Activated T-helper 1 cell treated with anti-CD3 and anti-CD28 coated beads, Interleukin-2, amount 50 U/mL, for 16 hours (primary cell): ENCODE measurements at places on chromosomes 12 and 14.
A peak's percentile ranks its signal among the peaks of the same experiment; 100 is the strongest.

DNA sequence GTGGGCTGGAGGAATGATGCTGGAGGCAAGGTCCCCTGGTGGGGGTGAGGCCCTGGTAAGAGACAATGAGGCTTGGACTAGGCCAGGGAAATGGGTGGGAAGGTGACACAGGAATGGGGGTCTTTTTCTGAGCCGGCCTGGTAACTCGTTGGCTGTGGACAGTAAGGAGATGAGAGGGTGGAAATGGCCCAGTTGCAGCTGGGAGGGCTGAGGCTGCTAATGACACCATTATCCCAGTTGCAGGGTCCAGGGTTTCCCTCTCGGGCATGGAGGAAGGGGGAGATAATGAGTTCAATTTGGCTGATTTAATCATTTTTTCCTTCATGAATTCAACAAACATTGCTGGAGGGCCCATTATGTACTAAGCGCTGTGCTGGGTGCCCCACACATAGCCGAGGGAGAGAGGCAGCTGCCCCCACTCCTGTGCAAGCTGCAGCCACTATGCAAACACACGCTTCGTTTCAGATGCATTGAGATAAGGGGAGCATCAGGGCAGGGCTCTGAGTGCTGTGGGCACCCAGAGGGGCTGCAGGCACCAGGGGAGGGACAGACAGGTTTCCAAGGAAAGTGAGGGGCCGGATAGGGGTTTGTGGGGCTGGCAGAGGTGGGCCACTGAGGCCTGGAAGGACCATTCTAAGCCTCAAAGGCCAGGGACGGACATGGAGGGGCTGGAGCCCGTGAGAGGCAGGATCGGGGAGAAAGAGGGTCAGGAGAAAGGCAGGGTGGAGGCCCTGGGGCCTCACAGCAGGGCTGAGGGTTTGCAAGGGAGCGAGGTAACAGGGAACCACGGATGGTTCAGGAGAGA lies 43.2 kb upstream of the MEG3 start:
- no peak for DNase-seq

DNA sequence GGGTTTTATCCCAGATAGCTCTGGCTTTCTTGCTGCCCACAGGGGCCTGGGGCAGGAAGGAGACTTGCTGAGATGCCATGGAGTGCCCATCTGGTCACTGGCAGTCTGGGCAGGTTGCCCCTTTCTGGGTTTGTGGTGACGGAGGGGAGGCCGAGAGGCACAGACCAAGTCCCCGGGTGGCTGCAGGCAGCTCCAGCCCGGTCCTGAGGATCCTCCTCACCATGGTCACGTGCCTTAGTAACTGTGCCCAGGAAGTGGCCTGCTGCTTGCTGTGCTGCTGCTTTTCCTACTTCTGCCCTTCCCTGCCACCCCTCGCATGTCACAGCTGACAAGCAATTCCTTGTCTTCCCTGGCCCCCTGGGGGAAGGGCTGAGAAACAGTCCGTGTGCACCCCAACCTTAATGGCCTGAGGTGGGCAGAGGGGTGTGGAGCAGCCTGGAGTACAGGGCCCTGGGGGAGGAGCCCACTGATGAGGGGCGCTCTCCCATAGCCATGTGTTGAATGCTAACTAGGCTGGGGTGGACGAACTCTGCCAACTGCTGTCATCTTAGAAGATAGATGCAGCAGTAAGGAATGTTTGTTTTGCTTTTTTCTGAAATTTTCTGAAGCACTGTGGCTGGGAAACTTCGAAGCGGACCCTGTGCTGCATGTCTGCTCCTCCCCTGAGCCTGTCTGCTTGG lies 54.9 kb upstream of the SRSF5 start:
- DNase-seq = no peak

GRCh38 chr12:34205401-34205800 lies 183.1 kb downstream of the ALG10 start:
- DNase-seq = no peak

GRCh38 chr14:74506411-74506851 lies 12.9 kb downstream of the ISCA2 start:
- DNase-seq = no peak

DNA sequence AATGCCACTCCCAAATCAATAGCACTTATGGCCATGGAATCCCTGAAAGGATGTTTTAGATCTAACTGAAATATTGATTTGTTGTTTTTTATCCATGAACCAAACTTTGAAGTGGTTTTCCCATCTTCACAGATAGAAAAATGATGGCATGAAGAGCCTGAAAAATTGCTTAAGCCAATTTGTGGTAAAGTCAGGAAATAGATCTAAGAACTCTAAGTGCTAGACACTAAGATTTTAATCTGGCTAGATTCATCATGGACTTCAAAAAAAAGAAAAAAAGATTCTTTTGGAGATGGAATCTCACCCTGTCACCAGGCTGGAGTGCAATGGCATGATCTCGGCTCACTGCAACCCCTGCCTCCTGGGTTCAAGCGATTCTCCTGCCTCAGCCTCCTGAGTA lies 45.0 kb upstream of the STRN3 start:
- DNase-seq = no peak

DNA sequence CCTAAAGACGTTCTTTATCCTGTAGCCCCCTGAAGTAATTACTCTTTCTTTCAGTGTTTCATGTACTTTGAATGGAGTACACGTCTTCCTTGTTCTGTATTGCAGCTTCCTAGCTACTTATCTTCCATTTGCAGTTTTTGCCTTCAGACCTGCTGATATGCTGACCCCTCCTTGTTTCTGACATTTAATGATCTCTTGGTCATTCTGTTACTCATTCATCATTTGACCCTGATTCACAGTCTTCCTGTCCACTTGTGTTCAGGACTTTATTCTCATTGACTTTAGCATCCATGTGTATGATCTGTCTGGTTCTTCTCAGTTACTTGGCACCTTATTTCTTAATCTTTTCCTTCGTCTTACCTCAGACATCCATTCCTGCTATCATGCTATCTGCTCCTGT lies 22.2 kb downstream of the CPSF2 start:
- no peak for DNase-seq

DNA sequence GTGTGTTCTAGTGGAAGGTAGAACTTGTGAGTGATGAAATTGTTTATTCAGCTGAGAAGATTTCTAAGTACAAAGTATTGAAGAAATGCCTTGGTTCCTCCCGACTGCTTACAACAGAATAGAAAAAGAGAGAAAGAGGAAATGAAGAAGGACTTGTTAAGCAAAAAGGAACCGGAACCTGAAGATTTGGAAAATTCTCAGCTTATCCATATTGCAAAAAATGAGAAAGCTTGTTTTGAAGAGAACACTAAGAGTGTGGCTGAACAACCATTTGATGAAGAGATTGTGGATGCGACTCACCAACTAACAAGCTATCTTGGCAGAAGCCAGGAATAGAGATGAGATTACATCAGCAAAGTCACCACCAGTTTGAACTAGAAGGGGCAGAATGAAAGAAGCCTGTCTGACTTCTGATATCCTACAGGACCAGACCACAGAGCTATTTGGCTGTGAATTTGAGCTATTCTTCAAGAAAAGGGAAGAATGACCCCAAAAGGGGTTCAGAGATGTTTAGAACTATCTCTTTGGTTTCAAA lies 15.1 kb downstream of the NDUFA9 start:
- DNase-seq = no peak

GRCh38 chr12:48630346-48630745 lies 51.7 kb downstream of the KANSL2 start:
- DNase-seq = no peak

DNA sequence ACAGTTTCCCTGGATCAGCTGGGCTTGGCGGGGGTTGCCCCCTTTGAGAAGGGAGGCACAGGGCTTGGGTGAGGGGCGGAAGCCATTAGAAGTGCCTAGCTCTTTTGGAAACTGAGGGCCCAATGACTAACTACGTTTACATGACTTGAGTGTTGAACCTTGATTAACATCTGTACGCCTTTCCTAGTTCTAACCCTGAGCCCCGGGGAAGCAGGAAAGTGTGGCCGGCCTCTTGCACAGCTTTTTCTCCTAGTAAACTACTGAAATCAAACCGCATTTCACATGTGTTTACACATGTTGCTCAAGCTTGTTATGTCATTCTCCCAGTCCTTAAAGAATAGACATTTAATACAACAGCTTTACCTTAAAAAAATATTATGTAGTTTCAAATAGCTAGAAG lies 1356.4 kb upstream of the TMEM132C start:
- DNase-seq = no peak

- DNase-seq = no peak
These were observed 17.7 kb upstream of the C1S start for GRCh38 chr12:7042842-7043241.

GRCh38 chr14:93103392-93104080 lies 12.2 kb downstream of the ITPK1 start:
- peak; percentile 11 for DNase-seq

DNA sequence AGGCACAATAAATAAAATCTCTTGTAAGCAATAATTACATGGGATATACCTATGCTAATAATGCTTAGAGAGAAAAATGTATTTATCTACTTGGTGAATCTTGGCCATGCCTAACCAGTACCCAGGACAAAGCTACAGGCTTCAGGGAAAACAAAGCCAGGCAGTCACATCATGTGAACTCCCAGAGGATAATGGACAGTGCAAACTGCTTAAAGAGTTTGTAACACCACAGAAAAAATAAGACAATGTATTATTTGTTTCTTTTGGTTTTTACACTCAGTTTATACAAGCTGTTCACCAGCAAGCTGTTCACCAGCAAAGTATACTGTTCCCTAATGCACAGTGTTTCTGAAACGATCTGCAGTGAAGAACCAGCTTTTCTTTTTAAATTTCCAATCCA lies 38.0 kb downstream of the DICER1 start:
- no peak for DNase-seq

DNA sequence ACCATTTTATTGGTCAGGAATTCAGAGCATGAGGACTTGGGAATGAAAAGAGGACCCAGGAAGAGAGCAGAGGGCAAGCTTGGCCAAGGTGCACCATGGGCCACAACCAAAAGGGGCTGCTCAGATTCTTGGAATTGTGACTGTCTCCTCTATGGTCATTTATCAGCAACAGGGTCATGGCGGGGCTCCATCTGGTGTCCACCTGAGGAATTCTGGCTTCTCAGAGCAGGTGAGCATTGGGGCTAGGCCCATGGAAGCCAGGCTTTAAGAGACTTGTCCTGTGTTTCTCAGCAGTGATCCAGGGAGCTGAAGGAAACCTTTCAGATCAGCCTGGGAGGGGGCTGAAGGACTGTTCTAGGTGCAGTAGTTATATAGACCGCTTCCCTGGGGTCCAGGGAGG lies 2.6 kb upstream of the RIN3 start:
- DNase-seq = no peak

- DNase-seq = no peak
These were observed 15.4 kb upstream of the PAWR start for GRCh38 chr12:79706156-79706555.

- DNase-seq = no peak
These were observed 871.8 kb downstream of the RPS29 start for GRCh38 chr14:48714366-48714765.

GRCh38 chr12:48489012-48489411 lies 6.7 kb downstream of the C12orf54 start:
- DNase-seq = no peak

- no peak for DNase-seq
These were observed 119.2 kb upstream of the EVL start for GRCh38 chr14:99945732-99946651.

DNA sequence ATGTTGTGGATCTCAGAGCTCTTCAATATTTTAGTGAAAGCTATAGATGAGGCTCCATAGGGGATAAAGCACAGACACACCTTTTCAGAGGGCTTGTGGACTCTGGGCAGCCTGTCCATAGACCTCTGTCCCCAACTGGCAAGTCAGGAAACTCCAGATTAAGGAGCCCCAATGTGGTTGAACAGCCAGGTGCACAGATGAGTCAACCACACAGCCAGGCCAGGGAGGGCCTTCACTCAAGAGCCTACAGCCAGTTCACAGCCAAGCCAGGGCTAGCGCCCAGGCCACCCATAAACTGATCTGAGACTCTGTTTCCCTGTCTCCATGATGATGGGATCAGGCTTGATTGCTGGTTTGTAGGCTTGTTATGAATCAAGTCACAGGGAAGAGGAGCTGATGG lies 1.0 kb upstream of the BDKRB2 start:
- DNase-seq = no peak

GRCh38 chr12:92362785-92363184 lies 217.1 kb upstream of the BTG1 start:
- DNase-seq = no peak

- no peak for DNase-seq
These were observed 6.5 kb upstream of the WASHC4 start for GRCh38 chr12:105100998-105101397.

DNA sequence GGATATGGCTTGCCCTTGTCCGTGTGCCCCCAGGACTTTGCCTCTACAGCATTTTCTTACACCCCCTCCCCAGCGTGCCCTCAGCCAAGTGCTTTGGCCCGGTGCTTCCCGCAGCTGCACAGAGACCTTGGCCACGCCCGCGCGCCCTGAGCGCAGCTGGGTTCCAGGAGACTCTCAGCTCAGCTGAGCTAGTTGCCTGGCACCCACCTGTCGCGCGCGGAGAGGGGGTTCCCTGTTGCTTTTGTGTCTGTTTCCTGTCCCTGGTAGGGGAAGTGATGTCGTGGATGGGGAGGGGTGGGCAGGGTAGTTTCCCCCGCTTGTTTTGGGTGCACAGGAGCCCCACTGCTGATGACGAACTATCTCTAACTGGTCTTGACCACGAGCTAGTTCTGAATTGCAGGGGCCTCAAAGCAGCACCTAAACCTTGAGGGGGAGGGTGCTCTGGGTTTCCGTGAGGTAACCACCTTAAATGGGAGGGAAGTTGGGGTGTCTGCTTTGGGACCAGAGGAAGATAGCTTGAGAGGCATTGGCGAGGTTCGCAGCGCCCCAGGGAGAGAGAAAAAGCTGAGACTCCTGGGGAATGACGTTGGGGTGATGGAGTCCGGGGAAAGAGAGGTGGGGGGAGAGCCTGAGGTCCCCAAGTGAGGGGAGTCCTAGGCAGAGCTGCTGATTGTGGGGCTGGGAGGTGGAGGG lies 1.5 kb downstream of the DIO3 start:
- no peak for DNase-seq

DNA sequence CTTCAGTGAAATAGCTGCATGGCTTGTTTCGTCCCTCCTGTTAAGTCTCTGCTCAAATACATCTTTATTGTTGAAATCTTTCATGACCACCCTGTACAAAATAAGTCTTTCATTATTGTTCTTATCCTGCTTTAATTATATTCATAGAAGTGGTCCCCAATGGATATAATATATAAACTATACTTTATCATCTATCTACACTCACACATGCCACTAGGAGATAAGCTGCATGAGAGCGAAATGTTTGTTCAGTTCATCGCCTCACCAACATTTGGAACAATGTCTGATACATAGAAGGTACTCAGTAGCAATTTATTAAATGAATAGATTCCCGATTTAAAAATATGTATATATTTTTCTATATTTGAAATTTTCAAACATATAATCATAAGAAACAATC lies 254.0 kb upstream of the ATXN7L3B start:
- DNase-seq = no peak

DNA sequence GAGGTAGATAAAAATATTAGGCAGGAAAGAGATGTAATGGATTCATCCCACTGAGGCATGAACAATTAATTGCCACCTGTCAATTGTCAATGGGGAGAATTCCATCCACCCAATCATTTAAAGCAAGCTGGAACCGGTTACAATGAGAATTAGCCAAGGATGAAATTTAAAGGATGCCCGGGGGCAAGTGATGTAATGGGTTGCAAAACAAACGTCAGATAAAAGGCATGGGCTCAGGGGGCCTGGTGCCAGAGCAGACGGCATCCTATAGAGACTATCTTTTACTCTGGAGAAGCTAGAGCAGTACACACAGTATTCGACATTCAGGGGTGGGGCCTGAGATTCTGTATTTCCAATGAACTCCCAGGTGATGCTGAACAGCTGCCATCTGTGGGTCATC lies 80.5 kb upstream of the ZFP36L1 start:
- no peak for DNase-seq

- no peak for DNase-seq
These were observed 279.5 kb downstream of the DPF3 start for GRCh38 chr14:72614365-72614764.

GRCh38 chr12:52906191-52906601 lies 1.3 kb upstream of the KRT8 start:
- no peak for DNase-seq
